ENCODE measurements at places on chromosomes 5 and 9.

- no peak for DNase-seq
Measured at GRCh38 chr5:10063997-10064396, 185.7 kb downstream of the ATPSCKMT start.

- DNase-seq = no peak
Measured at GRCh38 chr9:91202736-91203283, 158.9 kb downstream of the AUH start.

DNA sequence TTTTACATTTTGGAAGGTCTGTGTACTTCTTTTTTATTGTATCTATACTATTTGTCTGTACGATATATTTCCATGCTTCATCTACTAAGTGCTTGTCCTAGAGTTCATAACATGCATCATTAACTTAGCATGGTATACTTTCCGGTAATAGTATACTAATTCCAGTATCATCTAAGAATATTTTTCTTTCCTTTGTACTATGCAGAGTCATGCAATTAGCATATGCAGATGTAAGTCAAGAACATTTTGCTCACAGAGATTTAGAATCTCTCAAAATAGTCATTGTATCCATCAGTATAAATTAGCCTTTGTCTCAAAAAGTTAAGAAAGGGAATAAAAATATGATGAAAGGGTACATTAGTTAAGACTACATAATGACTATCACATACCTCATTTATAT, 770.4 kb upstream of the GRAMD2B start:
- no peak for DNase-seq

GRCh38 chr5:85069659-85070640, 685.3 kb upstream of the EDIL3 start:
- no peak for DNase-seq

GRCh38 chr9:94222870-94223269, 36.2 kb upstream of the ZNF169 start:
- DNase-seq = no peak

- DNase-seq = no peak
Measured at GRCh38 chr5:101932599-101932998, 363.5 kb downstream of the SLCO4C1 start.

GRCh38 chr5:150404941-150405816, 7.5 kb downstream of the CD74 start:
- DNase-seq = no peak

GRCh38 chr5:50406877-50407276, 34.2 kb downstream of the EMB start:
- DNase-seq = no peak

DNA sequence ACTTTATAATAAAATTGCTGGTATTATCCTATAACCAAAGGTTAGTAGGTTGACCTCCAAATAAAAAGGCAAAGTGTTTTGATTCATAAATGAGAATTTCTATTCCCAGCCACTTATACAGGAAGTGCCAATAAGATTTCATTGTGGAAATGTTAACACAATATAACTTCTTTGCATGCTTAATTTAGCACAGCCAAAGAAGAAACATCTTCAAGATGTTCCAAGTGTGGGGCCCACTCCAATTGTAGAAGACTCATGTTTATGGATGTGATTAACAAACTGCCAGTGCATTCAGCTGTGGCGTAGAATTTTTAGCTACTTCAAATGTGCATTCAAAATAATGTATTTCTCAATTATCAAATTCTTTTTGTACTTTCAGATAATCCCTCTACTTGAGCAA, 402.3 kb downstream of the DEPDC1B start:
- DNase-seq = no peak

DNA sequence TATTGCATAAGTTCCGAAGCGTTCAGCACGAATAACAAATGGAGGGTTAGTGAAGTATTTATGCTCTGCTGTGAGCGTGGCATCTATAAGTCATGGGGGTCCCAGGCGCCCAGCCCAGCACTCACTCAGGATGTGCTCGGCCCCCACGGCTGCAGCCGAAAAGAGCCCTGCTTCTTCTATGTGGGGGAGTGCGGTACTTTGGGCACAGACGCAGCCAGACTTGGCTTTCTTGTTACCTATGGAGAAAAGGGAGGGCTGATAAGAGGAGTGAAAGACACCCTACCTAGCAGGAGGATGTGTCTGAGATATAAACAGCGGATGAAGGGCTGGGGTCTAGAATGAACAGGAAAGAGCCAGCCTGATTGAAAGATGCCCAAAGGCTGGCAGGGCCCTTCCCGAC, 51.4 kb downstream of the MRPL36 start:
- DNase-seq = no peak

DNA sequence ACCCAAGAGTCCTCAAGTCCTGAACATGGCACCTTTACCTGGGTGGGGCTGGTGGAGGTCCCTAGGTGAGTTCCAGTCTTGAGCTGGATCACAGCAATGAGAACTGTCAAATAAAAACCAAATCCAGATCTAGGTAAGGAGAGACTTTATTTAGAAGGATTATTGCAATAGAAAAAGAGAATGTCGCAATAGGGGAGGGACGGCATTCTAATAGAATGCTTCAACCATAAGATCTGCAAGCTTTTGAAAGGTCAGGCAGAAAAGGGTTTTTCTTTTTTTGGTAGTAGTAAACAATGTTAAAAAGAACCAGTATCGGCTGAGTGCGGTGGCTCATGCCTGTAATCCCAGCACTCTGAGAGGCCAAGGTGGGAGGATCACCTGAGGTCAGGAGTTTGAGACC, 5.2 kb upstream of the GCNT1 start:
- DNase-seq = no peak

DNA sequence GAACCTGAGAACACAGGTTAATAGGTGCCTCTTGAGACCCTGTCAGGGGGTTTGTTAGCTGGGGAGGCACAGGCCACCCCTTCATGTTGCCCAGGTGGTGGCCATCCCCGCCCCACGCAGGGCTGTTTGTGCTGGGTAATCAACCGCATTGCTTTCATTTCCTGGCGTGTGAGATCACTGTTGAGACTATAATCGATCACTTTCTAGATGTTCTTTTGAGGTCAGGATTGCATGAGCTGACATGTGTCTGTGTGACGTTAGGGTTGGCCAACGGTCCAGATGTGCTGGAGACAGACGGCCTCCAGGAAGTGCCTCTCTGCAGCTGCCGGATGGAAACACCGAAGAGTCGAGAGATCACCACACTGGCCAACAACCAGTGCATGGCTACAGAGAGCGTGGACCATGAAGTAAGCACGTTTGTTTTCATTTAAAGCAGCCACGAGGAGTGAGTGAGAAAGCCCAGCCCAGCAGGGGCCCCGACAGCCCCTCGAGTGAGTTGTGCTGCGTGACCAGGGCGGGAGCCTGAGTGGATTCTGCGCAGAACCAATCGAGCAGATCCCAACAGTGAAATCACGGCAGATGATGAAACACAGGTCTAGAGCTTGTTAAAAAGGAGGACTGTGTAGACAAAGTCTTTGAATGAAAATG, 115.0 kb upstream of the CACNA1B start:
- no peak for DNase-seq

GRCh38 chr9:82670000-82670399, 392.9 kb downstream of the RASEF start:
- DNase-seq = no peak

DNA sequence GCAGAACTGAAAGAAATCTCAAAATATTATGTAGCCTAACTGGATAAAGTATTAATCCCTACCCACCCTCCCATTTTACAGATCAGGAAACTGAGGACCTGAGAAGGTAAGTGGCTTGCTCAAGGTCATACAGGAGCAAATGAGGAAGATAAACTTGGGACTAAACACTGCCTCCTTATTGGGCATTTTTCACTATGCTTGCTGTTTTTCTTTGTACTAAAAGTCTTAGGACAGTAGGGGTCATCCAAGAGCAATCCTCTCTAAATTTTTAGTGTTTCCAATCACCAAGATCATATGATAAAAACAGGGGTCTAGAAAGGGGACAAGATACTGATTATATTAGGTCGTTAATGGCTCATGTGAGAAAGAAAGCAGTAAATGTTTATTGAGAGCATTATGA, 80.8 kb downstream of the RORB start:
- DNase-seq = no peak

- DNase-seq = no peak
Measured at GRCh38 chr5:42720251-42720650, 36.4 kb upstream of the CCDC152 start.

- DNase-seq = no peak
Measured at GRCh38 chr9:128972956-128973355, 25.5 kb downstream of the NUP188 start.

GRCh38 chr5:180305481-180305880, 13.6 kb upstream of the MAPK9 start:
- no peak for DNase-seq

GRCh38 chr9:16869882-16870595, 431 bp downstream of the BNC2 start:
- no peak for DNase-seq
